ENCODE measurements at places on chromosomes 16 and 17. TPM values are rescaled to one million over a fixed set of nuclear protein-coding genes. Genes with fewer than 3 reads are reported as not detected.

DNA sequence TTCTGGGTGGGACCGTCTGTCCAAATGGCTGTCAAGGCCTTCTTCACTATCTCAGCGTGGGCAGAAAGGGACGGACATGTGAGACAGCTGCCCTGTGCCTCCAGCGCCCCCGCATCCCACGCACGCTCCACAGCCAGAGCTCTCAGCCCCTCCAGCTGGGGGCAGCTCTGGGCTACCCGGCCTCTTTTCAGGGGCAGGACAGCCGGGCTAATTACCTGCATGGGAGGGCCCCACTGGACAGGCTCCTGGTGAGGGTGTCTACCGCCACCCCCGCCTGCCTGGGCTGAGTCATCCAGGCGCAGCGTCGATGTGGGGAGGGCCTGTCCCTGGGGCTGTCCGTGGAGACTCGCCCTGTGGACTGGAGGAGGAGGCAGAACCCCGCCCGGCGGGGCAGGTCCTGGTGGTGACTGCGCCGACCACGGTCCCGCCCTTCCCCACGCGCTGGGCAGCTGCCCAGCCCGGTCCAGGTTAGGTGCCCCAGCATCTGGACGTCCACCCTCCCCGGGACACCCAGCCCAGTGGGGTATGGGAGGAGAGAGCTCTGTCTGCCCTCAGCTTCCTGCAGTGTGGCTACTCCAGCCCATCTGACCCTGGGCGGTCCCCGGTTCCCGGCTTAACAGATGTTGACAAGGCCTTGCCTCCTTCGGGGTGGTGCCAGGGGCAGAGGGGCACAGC is 5.9 kb upstream of the METRNL start:
- peaks cover 3% of the 10 kb centered on the region for H3K4me1 ChIP-seq
- H3K36me3 ChIP-seq, result no peaks in the 10 kb centered on the region
- no peak overlapping the region for H3K4me3 ChIP-seq
- peaks cover 5% of the 10 kb centered on the region for H3K27me3 ChIP-seq
- peak; percentile 36 for DNase-seq
- H3K27ac ChIP-seq, result no peak overlapping the region

- peaks cover 12% of the 10 kb centered on the region for H3K4me1 ChIP-seq
- no peak overlapping the region for H3K27ac ChIP-seq
- peak; percentile 15 for DNase-seq
- H3K27me3 ChIP-seq, result no peaks in the 10 kb centered on the region
- H3K4me3 ChIP-seq, result no peak overlapping the region
- H3K36me3 ChIP-seq, result no peaks in the 10 kb centered on the region
These were observed 52.8 kb upstream of the TOB1 start for GRCh38 chr17:50918933-50919296.

DNA sequence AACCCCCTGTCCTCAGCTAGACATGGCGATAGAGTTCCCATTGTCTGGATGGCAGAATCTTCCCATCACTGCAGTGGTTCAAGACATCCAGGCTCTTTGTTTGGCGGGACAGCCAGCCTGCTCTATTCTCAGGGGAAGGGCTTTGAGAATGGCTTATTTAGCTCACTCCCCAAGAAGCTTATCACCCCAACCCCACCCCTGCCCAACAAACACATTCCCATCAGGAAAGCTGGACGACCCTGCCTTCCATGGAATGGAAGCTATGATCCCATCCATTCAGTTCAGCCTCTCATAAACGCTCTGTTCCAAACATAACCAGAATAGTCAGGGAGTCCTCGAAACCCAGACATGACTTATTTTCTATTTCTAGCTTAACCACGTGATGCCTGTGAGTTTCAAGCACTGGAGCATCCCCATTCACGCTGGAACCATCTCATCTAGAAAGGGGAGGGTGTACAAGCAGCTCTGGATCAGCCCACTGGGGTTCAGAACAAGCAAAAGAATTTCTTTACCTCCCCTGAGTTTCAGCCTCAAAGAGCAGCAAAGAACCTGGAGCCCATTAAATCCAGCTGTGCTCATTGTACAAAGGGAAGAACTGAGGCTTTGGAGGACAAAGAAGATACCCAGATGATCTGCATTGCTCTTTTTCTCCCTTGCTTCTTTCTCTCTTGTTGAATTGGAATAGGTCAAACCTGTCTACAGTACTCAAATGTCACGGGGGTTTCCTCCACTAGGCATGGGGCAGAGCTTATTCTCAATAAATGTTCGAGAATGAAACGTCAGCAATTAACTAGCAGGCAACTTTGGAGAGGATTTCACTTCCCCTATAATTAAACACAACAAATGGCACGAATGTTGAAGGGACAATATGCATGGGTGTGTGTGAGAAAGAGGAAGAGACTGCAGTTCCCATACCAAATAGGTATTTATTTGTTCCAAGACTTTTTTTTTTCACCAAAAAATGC is 93.1 kb downstream of the XYLT1 start:
- H3K4me3 ChIP-seq, result no peak overlapping the region
- H3K27me3 ChIP-seq, result no peaks in the 10 kb centered on the region
- H3K36me3 ChIP-seq, result no peaks in the 10 kb centered on the region

GRCh38 chr16:8892101-8892575 is 10.0 kb downstream of the LITAFD start:
- peaks cover 38% of the 10 kb centered on the region for H3K36me3 ChIP-seq
- H3K27me3 ChIP-seq, result no peaks in the 10 kb centered on the region
- no peak overlapping the region for H3K4me3 ChIP-seq
- no peak for DNase-seq
- H3K27ac ChIP-seq, result no peak overlapping the region
- peaks cover 19% of the 10 kb centered on the region for H3K4me1 ChIP-seq

- peaks cover 45% of the 10 kb centered on the region for H3K27me3 ChIP-seq
- no peak for DNase-seq
- peaks cover 12% of the 10 kb centered on the region for H3K4me1 ChIP-seq
- H3K4me3 ChIP-seq, result no peak overlapping the region
- H3K27ac ChIP-seq, result no peak overlapping the region
These were observed 2.3 kb downstream of the RPRML start for GRCh38 chr17:46976626-46977270.

DNA sequence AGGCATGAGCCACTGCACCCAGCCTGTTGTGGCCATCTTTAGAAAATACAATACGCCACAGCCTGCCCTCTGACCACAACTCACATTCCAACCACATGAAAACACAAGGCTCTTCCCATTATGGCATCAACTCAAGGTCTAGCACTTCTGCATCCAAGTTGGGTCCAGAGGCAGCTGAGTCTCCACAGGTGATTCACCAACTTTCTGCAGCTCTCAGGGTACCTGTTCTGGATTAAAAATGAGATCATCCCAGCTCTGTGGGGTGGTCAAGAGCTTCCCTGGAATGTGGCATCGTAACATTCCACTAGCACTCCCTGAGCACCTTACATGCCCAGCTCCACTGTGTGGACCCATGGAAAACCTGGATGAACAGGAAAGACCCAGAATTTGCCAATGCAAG is 9.9 kb upstream of the GUCY2D start:
- no peaks in the 10 kb centered on the region for H3K36me3 ChIP-seq
- no peak overlapping the region for H3K27ac ChIP-seq
- peaks cover 2% of the 10 kb centered on the region for H3K27me3 ChIP-seq
- H3K4me3 ChIP-seq, result no peak overlapping the region
- H3K4me1 ChIP-seq, result peaks cover 9% of the 10 kb centered on the region
- peak; percentile 78 for DNase-seq

DNA sequence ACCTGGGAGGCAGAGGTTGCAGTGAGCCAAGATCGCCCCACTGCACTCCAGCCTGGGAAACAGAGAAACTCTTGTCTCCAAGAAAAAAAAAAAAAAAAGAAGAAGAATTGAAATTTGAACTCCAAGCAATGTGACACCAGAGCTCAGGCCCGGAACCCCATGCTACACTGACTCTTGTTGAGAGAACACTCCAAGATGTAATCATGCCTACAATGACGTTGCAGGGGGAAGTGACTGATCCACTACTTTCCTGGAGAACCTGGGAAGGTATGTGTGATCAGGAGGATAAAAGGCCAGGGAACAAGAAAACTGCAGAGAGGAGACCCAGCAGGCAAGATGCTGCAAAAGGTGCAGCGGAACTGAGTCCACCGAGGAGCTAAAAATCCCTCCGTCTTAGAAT is 57.9 kb downstream of the ADCY9 start:
- H3K27me3 ChIP-seq, result no peaks in the 10 kb centered on the region
- H3K27ac ChIP-seq, result no peak overlapping the region
- no peaks in the 10 kb centered on the region for H3K36me3 ChIP-seq

- H3K27me3 ChIP-seq, result peaks cover 12% of the 10 kb centered on the region
- H3K4me3 ChIP-seq, result no peak overlapping the region
- H3K36me3 ChIP-seq, result no peaks in the 10 kb centered on the region
- no peak for DNase-seq
- H3K27ac ChIP-seq, result no peak overlapping the region
- H3K4me1 ChIP-seq, result no peaks in the 10 kb centered on the region
These were observed 18.9 kb upstream of the KCNJ12 start for GRCh38 chr17:21357281-21357680.

- no peak overlapping the region for H3K27ac ChIP-seq
- no peak overlapping the region for H3K4me3 ChIP-seq
- DNase-seq, result no peak
- H3K36me3 ChIP-seq, result no peaks in the 10 kb centered on the region
- H3K27me3 ChIP-seq, result no peaks in the 10 kb centered on the region
- no peaks in the 10 kb centered on the region for H3K4me1 ChIP-seq
These were observed 19.2 kb downstream of the RABEP2 start for GRCh38 chr16:28905800-28906372.

- peak overlapping the region; percentile 19 for H3K27ac ChIP-seq
These were observed 219.5 kb downstream of the NTN1 start for GRCh38 chr17:9240659-9241370.

- peak overlapping the region; percentile 83 for H3K27ac ChIP-seq
- peaks cover 56% of the 10 kb centered on the region for H3K4me1 ChIP-seq
- no peak overlapping the region for H3K4me3 ChIP-seq
- no peaks in the 10 kb centered on the region for H3K27me3 ChIP-seq
- DNase-seq, result peak; percentile 50
These were observed 125.8 kb downstream of the ANKRD11 start for GRCh38 chr16:89364606-89365005.

DNA sequence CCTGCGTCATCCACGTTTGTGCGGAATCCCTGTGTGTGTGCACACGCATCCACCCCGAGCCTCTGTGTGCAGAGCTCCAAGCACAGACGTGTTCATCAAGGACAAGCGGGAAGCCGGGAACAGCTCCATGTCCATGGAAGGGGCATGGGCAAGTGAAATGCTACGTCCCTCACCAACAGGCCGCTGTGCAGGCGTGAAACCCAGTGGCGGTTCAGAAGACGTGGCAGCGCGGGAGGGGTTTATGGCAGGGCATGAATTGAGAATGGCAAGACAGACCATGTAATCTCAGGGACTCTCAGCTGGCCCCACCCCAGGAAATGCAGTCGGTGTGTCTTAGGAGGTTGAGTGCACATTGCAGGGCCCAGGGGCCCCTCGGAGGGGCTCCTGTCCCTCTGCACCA is 52.7 kb downstream of the TBC1D16 start:
- H3K4me1 ChIP-seq, result peaks cover 25% of the 10 kb centered on the region
- no peak overlapping the region for H3K27ac ChIP-seq
- H3K27me3 ChIP-seq, result no peaks in the 10 kb centered on the region
- no peaks in the 10 kb centered on the region for H3K36me3 ChIP-seq

DNA sequence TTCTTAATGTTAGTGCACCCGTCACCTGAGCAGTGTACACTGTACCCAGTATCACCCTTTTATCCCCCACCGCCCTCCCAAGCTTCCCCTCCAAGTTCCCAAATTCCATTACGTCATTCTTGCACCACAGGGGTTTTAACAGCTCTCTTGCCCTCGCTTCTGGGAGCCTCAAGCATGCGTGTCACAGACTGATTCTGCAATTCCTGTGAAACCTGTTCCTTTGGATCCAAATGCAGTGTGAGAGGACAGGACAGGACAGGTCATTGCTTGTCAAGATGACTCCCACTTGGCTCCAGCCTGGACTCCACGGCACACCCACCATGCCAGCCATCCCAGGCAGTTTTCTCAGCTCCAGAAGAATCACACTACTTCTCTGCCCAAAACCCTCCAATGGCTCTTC is 44.1 kb downstream of the CYB5D2 start:
- H3K27ac ChIP-seq, result no peak overlapping the region
- peaks cover 44% of the 10 kb centered on the region for H3K36me3 ChIP-seq
- no peak for DNase-seq
- H3K4me1 ChIP-seq, result no peaks in the 10 kb centered on the region
- H3K27me3 ChIP-seq, result no peaks in the 10 kb centered on the region
- no peak overlapping the region for H3K4me3 ChIP-seq

GRCh38 chr16:61128545-61129323 is 907.5 kb downstream of the CDH8 start:
- no peak overlapping the region for H3K4me3 ChIP-seq
- no peaks in the 10 kb centered on the region for H3K27me3 ChIP-seq
- no peak overlapping the region for H3K27ac ChIP-seq
- H3K36me3 ChIP-seq, result no peaks in the 10 kb centered on the region

- no peaks in the 10 kb centered on the region for H3K4me1 ChIP-seq
- peaks cover 29% of the 10 kb centered on the region for H3K27me3 ChIP-seq
- H3K27ac ChIP-seq, result no peak overlapping the region
- no peaks in the 10 kb centered on the region for H3K36me3 ChIP-seq
- peak; percentile 51 for DNase-seq
These were observed 2.3 kb upstream of the CCDC182 start for GRCh38 chr17:57747221-57748017.

DNA sequence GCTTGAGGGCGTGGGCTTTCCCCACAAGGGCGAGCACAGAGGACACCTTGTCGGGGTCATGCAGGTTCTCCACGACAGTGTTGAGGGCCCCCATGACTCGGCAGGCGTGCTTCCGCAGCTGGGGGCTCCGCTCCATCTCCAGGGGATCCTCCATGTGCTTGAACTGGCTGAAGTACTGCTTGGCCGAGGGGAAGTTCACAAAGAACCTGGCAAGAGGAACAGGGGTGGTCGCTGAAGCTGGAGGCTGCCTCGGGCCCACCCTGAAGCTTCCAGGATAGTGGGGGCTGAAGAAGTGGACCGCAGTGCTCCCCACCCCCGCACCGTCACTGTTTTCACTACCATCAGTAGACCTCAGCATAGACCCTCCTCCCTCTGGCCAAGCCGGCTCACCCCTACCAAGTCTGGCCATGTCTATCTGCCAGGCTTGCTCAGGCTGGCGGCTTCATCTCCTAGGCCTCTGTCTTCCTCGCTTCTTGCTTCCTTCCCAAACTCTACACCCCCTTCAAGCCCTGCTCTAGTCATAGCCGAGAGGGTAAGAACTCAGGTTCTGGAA is 5.9 kb downstream of the CYGB start:
- peaks cover 39% of the 10 kb centered on the region for H3K4me1 ChIP-seq
- no peaks in the 10 kb centered on the region for H3K36me3 ChIP-seq
- no peaks in the 10 kb centered on the region for H3K27me3 ChIP-seq
- no peak overlapping the region for H3K4me3 ChIP-seq
- no peak overlapping the region for H3K27ac ChIP-seq

- H3K36me3 ChIP-seq, result no peaks in the 10 kb centered on the region
- no peaks in the 10 kb centered on the region for H3K4me1 ChIP-seq
- no peaks in the 10 kb centered on the region for H3K27me3 ChIP-seq
- DNase-seq, result no peak
- H3K27ac ChIP-seq, result no peak overlapping the region
- no peak overlapping the region for H3K4me3 ChIP-seq
These were observed 332.1 kb upstream of the DYNLRB2 start for GRCh38 chr16:80208743-80209142.

Gene LGALS9
- 9.4 TPM for total RNA-seq

Gene LGALS9C
- not detected for total RNA-seq

Gene LRRC46
- 0.30 TPM for total RNA-seq

Gene SYNGR3
- 6.0 TPM for total RNA-seq

Gene BCAR1
- 296 TPM for total RNA-seq
